C1 segment of cervical spinal cord (tissue), 14 donors: ENCODE measurements at places on chromosomes 7 and 10.

GRCh38 chr7:150404805-150405583 lies 25.9 kb downstream of the ZNF775 start:
- peak; percentile 77 for DNase-seq

- no peak for DNase-seq
Measured at GRCh38 chr10:124465003-124465776, 3.6 kb downstream of the LHPP start.

- no peak for DNase-seq
Measured at GRCh38 chr7:133110312-133110711, 28.4 kb upstream of the CHCHD3 start.

DNA sequence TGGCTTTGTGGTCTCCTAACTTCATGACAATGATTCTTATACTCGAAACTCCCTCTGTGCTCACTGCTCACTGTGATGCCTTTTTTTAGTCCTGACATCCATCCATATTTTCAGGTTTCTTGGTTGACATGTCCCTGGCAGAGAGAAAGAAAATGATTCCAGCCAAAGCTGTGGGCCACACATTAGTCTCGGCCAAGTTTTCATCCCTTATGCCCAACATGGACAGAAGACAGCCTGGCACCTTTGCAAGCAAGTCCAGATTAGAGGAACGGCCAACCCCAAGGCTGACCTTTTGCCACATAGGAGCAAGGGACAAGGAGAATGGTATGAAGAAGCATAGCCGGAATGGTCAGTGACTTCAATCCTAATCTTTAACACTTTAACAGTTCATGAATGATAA lies 8.7 kb upstream of the OPALIN start:
- no peak for DNase-seq

DNA sequence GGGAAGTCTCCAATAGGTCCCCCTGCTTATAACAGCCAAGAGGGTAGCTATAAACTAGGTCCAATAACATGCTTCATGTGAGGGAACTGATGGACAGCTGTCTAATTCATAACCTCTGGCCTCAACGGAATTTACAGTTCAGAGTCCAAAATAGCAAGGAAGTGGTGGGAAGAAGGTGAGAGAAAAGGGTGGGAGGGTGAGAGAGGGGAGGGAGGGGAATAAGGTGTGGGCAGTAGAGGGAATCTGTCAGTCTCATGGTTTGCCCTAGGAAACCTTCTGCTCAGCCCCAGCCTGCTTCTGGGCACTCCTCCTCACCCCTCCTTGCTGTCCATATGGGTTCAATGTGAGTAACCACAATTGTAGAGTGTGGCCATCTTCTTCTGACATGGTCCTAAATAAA lies 133.4 kb upstream of the ADO start:
- DNase-seq, result no peak

- no peak for DNase-seq
Measured at GRCh38 chr10:101614663-101615524, 26.8 kb downstream of the DPCD start.

- no peak for DNase-seq
Measured at GRCh38 chr7:47614450-47614849, 32.5 kb upstream of the TNS3 start.
